ENCODE measurements at places on chromosomes 11 and 22. TPM values are rescaled to one million over a fixed set of nuclear protein-coding genes. Genes with fewer than 3 reads are reported as not detected.

GRCh38 chr22:27959335-27960090 is 40.5 kb upstream of the PITPNB start:
- no peaks in the 10 kb centered on the region for H3K36me3 ChIP-seq
- no peak overlapping the region for H3K27ac ChIP-seq
- H3K4me3 ChIP-seq: no peak overlapping the region

- H3K27me3 ChIP-seq: no peaks in the 10 kb centered on the region
- H3K4me1 ChIP-seq: no peaks in the 10 kb centered on the region
- no peak for DNase-seq
- H3K36me3 ChIP-seq: no peaks in the 10 kb centered on the region
- H3K27ac ChIP-seq: no peak overlapping the region
- H3K4me3 ChIP-seq: no peak overlapping the region
Observed at GRCh38 chr22:46185283-46185682, 35.0 kb downstream of the PPARA start.

Gene KCNJ11
- 0.42 TPM for total RNA-seq

Gene SMC1B
- 0.19 TPM for total RNA-seq

DNA sequence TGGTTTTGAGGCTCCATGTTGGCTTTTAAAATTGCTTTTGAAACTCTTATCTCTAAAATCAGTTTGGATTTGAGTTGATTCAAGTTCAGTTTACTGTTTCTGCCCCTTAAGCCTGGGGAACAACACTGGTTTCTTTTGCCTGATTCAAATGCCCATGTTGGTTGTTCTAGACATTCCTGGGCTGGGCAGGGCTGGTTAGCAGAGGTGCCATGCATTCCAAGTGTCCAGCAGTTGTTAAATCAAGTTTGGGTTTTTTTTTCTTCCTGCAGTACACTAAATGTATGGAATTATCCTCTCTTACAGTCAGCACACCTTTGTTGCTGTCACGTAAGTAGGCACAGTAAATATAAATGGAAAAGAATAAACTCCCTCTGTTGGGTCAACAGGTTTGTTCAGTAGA is 67.2 kb upstream of the MTMR2 start:
- no peaks in the 10 kb centered on the region for H3K27me3 ChIP-seq
- peaks cover 4% of the 10 kb centered on the region for H3K36me3 ChIP-seq
- H3K27ac ChIP-seq: no peak overlapping the region
- no peak overlapping the region for H3K4me3 ChIP-seq

DNA sequence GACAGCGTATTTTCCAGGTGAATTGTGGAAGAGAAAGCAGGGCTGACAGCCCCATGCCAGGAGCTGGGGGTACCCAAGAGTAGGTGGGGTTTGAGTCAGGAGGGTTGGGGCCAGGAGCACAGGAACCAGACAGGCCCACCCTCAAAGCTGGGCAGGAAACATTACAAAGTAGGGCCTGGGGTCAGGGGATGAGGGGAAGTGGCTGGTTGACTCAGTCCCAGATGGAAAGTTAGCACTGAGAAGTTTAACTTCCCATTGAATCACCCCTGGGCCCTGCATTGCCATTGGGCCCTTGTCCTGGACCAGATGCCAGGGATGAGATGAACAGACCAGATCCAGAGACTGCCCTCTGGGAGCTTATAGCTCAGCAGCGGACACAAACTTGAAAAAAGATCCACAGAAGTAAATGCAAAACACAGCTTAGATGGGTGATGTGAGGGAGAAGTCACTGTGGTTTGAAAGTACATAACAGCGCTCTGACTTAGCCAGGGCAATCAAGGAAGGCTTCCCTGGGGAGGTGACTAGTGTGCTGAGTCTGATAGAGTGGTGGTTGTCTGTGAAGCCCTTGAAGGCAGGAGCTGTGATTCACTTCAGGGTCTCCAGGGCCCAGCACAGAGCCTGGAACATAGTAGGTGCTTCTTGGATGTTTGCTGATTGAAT is 2.2 kb downstream of the MAFF start:
- no peak overlapping the region for H3K27ac ChIP-seq
- H3K27me3 ChIP-seq: peaks cover 11% of the 10 kb centered on the region

Gene CARD18
- total RNA-seq: 0.28 TPM

GRCh38 chr11:36251823-36252222 is 37.4 kb downstream of the COMMD9 start:
- H3K4me1 ChIP-seq: no peaks in the 10 kb centered on the region
- no peak for DNase-seq
- H3K27ac ChIP-seq: no peak overlapping the region
- no peak overlapping the region for H3K4me3 ChIP-seq
- H3K27me3 ChIP-seq: no peaks in the 10 kb centered on the region

DNA sequence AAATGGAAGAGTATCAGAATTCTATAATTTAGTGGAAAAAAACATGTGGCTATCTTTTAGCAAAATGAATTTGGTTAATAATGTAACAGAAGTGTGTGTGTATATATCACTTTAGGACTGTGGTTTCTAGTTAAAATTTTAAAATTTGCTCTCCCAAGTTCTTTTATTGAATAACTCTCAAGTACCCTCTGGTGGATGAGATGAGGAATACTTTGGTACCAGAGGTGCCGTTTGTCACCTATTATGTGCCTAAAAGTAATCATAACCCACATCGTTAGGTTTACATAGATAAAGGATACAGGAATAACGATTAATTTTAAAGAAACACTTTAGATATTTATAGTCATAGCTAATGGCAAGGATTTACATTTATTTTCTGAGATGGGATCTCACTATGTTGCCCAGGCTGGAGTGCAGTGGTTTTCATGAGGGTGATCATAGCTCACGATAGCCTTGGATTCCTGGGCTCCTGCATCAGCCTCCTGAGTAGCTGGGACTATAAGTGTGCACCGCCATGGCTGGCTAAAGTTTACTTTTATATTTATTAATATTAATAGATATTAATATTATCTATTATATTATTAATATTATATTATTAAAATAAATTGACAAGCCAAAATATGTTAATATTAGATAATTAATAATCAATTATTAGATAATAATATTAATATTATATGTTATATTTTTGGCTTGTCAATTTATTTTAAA is 66.7 kb upstream of the CAPRIN1 start:
- no peaks in the 10 kb centered on the region for H3K36me3 ChIP-seq
- no peak overlapping the region for H3K27ac ChIP-seq
- H3K4me3 ChIP-seq: no peak overlapping the region

All from thymus (tissue), 14 donors.